ENCODE measurements at places on chromosomes 7 and 10. TPM values are rescaled to one million over a fixed set of nuclear protein-coding genes. Genes with fewer than 3 reads are reported as not detected.
A peak's percentile ranks its signal among the peaks of the same experiment; 100 is the strongest.

The MEOX2 gene
- 1.2 TPM for total RNA-seq

The RP9 gene
- total RNA-seq, result 11.3 TPM

The RNF133 gene
- total RNA-seq, result 1.3 TPM

The SFXN2 gene
- total RNA-seq, result 17.3 TPM

The PALD1 gene
- 14.4 TPM for total RNA-seq

The ADRB1 gene
- 0.72 TPM for total RNA-seq

The SSC4D gene
- 2.1 TPM for total RNA-seq

The PGAM2 gene
- 2.1 TPM for total RNA-seq

The ZMIZ1 gene
- total RNA-seq, result 97.6 TPM

The COL1A2 gene
- total RNA-seq, result 149 TPM

The SRI gene
- total RNA-seq, result 141 TPM

The CYP17A1 gene
- total RNA-seq, result 3.3 TPM

The VPS37D gene
- 13.2 TPM for total RNA-seq

The CHST15 gene
- total RNA-seq, result 39.7 TPM

- DNase-seq, result no peak
Measured at GRCh38 chr7:66631471-66631870, 2.8 kb downstream of the KCTD7 start.

DNA sequence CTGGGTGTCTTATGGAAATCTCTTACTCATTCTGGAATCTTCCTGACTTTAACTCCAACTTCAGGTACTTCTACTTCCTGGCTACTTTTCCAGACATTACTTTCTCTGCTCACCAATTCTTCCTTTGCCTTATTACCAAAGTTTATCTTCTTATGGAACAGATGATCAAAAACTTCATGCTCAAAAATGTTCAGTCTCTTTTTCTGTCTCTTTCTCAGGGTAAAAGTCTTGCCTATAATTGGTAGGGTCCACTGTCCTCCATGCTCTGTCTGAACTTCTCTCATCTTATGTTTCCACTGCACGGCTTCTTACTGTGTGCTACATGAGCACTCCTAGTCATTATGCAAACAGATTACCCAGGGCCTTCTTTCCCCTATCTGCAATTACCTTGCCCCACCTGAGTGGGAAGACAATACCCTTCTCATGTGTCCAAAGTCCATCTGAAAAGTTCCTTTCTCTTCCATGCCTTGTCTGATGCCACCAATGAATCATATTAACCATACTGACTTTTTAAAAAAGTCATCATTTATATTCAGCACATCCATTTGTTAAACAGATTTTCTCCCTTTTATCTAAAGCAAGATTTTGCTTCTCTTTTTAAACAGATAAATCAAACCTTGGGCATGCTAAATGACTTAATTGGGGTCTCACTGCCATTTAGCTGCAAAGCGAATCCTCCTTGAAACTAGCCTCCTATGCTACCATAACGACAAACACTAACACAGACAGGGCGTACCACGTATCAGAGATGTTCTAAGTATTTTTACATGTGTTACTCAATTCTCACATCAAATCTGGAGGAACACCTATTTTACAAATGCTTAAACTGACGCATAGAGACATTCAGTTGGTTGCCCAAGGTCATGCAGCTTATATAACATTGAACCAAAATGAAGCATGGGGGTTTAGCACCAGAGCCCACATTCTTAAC, 48.8 kb downstream of the SEMA3C start:
- no peak for DNase-seq

GRCh38 chr10:49739426-49739825, 22.7 kb downstream of the OGDHL start:
- no peak for DNase-seq

GRCh38 chr10:85927952-85928665, 438.5 kb downstream of the GRID1 start:
- DNase-seq, result no peak

DNA sequence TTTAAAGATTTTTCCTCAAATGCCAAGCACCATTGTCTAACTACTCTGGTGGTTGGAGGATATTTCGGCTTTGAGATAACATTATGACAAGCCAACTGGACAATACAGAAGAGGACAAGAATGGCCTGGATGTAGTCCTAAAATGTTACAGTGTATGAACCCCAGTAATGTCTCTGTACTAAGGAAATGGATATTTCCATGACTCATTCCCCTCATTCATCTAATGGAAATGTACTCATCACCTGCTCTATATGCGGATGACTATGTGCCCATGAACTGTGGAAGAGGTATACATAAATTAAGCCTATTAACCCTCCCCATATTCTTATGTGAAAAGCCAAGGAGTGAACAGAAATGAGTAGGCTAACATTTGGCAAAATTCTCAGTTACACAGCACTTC, 207.9 kb downstream of the CACNA2D1 start:
- no peak for DNase-seq

DNA sequence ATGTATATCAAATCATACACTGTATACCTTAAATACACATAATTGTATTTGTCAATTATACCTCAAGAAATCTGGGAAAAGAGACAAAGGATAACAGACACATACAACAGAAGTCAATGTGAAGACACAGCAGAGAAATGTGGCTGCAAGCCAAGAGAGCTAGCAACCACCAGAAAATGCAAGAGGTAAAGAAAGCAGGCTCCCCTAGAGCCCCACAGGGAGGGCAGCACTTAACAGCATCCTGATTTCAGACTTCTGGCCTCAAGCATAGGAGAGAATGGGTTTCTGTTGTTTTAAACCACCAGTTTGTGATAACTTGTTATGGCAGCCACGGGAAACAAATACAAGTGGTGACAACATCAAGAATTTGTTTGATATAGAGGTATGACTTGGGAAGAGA, 1197.2 kb downstream of the SORCS1 start:
- no peak for DNase-seq

GRCh38 chr7:76069238-76069638, 21.3 kb downstream of the MDH2 start:
- peak; percentile 20 for DNase-seq

- no peak for DNase-seq
Measured at GRCh38 chr7:69762821-69763352, 164.6 kb downstream of the AUTS2 start.

GRCh38 chr7:138167222-138167621, 91.0 kb downstream of the AKR1D1 start:
- no peak for DNase-seq

DNA sequence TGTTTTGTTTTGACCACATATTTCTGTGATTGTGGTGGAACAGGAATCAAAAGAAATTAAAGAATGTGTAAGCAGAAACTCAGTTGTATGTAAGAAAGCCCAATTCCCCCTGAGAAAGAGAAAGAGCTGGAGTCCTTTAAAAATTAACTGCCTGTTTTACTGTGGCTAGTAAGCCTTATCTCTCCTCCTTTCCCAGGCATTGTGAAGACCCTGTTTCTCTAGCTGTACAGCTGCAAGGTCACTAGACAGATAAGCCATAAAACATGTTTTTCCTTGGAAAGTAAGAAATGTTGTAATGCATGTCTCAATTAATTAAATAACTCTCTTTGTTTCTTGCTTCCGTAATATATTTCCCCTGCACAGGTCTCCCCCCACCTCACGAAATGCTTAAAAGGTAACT, 53.5 kb downstream of the OR13A1 start:
- DNase-seq, result no peak

DNA sequence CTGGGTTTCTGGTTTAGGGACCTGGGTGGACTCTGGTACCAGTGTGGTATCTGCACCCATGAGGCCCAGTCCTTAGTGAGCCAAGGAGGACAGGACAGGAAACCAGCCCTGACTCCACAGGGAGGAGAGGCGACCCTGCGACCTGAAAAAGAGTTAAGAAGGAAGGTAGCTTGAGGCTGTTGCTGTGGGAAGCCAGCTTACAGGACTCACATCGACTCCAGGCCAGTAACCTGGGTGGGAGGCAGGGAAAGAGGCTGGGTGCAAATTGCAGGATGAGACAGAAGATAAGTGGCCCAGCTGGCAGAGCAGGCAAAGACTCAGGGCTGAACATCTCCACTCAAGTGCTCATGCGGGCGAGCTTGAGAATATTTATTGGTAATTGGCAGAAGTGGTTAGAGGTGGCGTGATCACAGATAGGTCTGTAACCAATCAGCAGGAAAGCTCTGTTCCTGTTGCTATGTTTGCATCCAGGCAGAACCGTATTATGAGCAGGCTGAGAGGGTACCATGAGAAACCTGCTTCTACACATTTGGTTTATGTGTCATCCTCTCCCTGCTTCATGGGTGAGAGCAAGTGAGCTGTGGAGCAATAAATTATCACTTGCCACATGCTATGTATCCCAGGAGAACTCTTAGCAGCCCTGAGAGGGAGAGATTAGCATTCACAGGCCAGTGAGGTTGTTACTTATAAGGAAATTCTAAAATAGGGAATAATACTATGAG, 11.0 kb downstream of the TLL2 start:
- DNase-seq, result peak; percentile 48

GRCh38 chr7:73769481-73770001, 529 bp downstream of the CLDN3 start:
- no peak for DNase-seq

GRCh38 chr10:43479275-43479674, 42.4 kb downstream of the ZNF487 start:
- no peak for DNase-seq

- peak; percentile 63 for DNase-seq
Measured at GRCh38 chr10:133260895-133261725, 15.6 kb downstream of the ADAM8 start.

DNA sequence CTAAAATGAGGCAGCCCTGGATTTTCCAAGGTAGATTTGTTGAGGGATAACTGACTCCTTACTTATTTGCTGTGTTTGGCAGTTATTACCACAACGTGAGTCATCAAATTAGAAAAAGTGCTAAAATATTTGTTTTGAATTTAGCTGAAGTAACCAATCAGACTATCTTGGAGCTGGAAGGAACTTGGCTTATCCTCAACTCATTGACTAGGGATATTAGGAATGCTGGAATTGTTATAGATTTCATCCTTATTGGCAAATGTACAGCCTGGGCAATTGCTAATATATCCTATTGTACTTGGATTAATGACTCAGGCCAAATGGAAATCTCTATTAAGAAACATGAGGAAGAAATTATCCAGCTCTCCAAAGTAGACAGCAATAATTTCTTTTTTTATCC, 1189.0 kb upstream of the LRRN3 start:
- no peak for DNase-seq

DNA sequence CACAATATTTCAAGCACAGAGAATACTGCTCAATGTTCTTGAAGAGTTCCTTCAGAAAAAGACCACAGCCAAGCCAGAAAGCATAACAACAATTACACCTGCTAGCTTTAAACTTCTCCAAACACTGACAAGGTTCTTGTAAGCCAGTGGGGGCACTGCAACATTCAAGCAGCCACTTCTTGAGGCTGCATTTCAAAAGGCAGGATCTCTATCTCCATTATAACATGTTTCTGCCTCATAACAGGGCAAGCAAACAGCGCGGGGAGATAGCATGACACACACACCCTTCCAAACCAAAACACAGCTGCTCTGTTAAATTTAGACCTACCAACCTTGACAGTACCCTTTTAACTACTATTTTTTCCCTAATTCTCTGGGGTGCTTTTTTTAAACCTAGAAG, 30.8 kb downstream of the CHCHD3 start:
- DNase-seq, result peak; percentile 32

GRCh38 chr7:129824291-129825208, 128.2 kb downstream of the UBE2H start:
- DNase-seq, result no peak

DNA sequence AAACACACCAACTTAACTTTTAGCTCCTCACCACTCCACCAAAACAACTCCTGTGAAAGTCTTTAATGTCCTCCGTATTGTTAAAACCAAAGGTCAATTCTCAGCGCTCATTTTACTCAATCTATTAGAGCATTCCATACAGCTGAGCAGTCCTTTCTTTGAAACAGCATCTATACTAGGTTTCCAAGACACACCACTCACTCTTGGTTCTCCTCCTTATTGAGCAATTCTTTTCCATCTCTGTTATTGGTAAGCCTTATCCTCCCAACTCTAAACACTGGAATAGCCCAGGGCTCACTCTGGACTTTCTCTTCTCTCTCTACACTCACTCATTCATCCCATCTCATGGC, 34.9 kb downstream of the COA1 start:
- DNase-seq, result no peak

DNA sequence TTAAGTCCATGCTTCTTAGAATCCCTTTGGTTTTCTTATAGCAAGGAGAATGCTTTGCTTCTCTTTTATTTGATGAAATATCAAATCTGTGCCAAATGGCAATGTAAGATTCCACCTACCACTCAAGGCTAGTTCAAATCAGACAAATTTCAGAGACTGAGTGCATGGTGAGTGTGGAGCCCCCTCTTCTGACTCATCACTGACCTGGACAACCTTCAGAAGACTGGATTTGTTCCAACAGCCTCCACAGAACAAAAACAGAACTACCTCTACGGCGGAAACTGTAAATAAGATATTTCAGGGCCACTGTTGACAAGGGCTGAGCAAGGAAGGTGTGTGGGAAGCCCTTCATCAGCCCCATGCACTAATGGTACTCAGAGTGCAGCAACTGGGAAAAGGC, 21.1 kb downstream of the NCAPG2 start:
- no peak for DNase-seq

DNA sequence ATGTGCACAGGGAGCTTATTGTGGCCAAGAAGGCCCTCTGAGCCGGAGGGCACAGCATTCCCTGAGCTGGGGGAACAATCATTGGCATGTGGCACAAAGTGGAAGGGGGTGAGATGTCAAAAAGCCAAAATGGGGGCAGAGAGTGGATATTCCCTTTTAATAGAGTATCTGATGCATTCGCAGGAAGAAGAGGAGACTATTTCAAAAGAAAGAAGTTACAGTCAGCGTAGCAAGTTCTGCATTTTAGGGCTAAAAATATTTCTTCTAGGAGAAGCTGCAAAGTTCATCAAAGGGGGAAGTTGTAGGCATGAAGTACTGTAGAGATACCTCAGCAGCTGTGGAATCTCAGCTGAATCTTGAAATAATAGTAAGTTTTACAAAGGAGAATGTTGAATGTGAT, 136.0 kb upstream of the WDR11 start:
- no peak for DNase-seq

- DNase-seq, result no peak
Measured at GRCh38 chr10:6763423-6763822, 183.3 kb upstream of the PRKCQ start.
